ENCODE measurements at places on chromosomes 5 and 9.

- no peak for DNase-seq
Observed at GRCh38 chr5:172769342-172769615, 1.7 kb downstream of the DUSP1 start.

GRCh38 chr5:79845448-79846197, 145.4 kb downstream of the MTX3 start:
- no peak for DNase-seq

GRCh38 chr9:80763536-80763935, 925.8 kb downstream of the TLE1 start:
- DNase-seq: no peak

DNA sequence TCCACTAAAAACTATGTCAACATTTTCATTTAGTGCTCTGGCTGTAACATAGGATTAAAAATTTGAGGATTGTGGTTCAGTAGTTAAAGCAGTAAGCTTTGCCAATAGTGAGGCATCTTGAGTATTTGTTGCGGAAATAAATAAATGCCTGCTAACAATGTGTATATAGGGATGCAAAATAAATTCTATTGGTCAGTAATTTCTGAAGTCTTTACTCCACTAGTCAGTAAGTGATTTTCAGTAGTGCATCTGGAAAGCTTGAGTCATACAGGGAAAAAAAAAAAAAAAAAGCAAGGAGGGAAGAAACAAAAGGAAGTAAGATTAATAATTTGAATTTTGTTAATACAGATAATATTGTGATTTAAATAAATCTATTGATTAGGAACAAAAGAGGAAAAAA, 21.0 kb downstream of the NIPBL start:
- peak; percentile 22 for DNase-seq

GRCh38 chr9:16032799-16033198, 480.0 kb downstream of the CCDC171 start:
- peak; percentile 2 for DNase-seq

DNA sequence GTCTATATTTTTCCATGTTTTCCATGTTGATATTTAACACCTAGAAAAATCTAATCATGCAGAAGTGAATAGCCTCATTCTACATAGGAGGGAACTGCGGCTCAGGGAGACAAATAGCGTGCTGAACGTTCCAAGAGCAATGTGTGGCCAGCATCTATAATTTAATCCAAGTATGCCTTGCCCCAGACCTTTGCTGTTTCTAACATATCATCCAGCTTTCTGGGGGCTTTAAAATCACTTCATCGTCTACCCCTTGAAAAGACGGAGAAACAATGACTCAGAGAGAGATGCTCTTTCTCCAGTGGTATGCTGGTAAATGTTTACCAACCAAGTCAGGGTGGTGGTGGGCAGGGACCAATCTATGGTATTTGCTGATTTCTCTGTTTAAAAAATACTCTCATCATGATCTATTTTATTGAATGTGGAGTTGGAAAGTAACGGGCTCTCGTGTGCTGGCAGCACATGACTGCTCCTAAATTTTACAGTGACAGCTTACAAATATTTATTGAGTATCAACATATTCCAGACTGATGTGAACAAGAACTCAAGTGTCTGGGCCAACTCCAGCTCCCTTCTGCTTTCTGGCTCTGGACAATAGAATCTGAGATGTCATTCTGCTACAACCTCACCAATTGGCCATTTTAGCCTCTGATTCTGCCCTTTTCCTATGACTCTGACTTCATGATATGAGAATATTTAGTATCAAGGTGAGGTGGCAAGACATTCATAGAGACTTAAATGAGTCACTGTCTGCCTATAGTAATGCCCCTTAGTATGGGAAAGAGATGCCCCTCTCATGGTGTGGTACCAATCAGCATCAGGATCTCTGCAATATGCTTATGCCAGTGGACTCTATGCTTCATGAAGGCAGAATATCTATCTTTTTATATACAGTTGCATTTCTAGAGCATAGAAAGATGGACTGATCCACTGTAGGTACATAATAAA, 407.4 kb upstream of the TNC start:
- DNase-seq: no peak

DNA sequence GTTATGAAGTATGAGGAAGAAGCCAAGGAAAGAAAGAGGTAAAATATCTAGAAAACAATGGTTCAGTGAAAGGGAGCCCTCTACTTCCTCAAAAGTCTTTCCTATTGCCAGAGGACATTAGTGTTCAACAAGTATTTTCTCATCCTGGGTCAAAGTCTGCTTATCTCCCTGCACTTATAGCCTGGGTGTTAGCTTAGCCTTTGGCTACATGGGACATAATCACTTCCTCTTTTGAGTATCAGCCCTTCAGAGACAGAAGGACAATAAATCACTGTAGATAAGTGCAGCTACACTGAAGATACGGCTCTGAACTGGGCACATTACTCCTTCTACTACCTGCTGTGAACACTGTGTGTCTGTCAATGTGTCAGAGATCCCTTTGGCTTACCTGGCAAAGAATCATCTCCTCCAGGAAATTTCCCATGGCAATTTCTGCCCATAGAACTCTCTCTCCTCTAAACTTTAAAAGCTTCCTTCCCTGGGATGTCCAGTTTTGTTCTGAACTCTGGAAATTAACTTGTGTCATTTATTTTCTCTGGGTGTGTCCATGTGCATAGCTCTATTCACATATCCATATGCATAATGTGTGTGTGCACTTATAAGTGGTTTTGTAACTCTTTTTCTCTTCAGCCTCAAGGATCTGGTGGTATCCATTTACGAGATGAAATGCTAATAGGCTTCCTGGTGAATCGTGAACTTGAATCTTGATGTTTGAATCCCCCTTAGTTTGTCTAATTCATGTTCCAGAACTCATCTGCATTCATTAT, 30.0 kb upstream of the RECK start:
- no peak for DNase-seq

DNA sequence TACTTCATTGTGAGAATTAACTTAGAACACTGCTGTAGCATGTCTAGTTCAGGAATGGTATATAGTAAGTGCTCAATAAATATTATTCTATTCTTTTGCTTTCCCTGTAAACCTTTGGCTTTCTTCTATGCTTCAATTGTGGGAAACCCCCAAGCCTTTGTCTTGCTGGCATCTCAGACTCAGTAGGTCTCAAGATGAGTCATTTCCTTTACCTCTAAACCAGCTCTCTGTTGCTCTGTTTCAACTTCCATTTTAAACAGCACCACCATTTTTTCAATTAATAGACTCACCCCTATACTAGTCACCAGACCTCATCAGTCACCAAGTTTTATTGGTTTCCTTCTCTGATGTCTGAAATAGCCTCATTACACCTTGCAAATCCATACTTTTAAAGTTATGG, 43.5 kb downstream of the DMAC1 start:
- DNase-seq: peak; percentile 24

DNA sequence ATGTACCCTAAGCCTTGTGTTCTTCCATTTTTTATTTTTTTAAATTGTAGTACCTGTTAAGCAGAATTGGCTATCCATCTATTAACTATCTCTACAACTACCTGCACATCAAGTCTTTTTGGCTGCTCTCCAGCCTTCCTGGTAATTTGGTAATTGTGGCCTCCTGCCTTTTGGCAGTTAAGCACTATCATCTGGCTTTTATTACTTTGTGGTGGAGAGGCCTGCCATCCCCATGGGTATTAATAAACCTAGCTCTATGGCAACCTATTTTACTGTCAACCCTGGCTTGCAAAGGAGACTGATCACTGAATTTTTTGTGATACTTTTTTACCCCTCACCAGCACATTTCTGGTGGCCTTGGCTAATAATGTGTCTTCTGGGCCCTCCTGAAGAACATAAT, 20.5 kb downstream of the SELENOP start:
- no peak for DNase-seq

DNA sequence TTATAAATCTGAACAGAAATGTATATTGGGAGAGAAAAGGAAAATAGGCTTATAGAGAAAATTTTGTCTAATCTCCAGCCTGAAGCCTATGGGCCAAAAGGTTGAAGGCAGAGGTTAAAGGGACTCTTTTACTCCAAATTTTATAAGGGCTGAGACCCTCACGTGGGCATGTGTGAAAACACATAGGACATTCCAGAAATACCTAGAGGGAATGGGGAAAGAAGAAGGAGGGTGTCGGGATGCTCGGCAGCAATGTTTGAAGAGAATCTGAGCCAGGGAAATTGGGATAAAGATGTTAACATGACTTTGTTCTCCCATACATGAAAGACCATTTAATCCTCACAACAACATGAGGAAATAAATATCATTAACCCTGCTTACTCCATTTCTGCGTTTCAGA, 102.1 kb upstream of the SLC12A2 start:
- no peak for DNase-seq

- no peak for DNase-seq
Observed at GRCh38 chr5:147051193-147051592, 172.6 kb upstream of the PPP2R2B start.
